ENCODE measurements at places on chromosomes 5 and 9.
A peak's percentile ranks its signal among the peaks of the same experiment; 100 is the strongest.

GRCh38 chr9:133332381-133332730, 3.6 kb downstream of the SURF6 start:
- DNase-seq, result no peak

DNA sequence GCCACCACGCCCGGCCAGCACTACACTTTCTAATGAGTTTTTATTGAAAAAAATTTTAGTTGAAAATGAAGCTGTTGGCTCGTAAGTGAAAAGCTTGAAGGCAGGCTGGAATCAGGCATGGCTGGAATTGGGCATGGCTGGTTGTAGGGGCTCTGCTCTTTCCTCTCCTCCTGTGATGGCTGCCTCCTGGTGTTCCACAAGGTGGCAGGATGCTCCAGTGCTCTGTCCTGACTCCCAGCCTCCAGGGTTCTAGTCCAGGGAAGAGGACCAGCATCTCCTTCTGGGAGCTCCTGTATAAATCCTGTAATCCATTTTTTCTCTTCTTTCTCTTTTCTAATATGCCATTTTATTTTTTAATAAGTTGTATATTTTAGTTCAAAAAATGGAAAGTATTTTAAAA, 57.2 kb upstream of the DHFR start:
- no peak for DNase-seq

DNA sequence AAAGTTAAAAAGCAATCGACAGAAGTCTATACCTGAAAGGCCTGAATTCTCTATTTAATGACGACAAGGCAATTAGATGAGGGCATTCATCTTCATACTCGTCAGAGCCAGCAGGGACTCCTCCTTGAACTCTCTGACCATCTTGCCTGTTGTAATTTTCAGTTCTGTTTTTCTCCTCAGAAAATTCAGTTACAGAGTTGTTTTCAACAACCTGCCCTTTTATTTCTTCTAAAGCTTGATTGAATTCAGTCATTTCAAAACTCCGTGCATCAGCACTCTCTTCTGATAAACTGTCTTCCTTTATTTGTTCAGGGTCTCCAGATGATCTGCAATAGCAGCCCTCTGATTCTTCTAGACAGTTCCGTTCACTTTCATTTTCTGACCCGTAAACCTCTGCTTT, 15.6 kb downstream of the RIOK2 start:
- DNase-seq, result no peak

GRCh38 chr5:110169461-110169860, 479.7 kb downstream of the MAN2A1 start:
- no peak for DNase-seq

DNA sequence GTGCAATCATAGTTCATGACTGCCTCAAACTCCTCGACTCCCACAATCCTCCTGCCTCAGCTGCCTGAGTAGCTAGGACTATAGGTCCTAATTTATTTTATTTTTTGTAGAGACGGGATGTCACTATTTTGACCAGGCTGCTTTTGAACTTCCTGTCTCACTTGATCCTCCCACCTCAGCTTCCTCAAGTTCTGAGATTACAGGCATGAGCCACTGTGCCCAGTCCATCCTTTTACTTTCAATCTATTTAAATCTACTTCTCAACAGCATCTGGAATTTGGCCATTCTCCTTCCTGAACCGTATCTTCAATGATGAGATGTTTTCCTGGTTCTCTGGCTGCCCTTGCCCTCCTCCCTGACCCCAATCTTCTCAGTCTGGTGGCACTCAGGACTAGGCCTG, 12.2 kb upstream of the GRIN1 start:
- DNase-seq, result no peak

DNA sequence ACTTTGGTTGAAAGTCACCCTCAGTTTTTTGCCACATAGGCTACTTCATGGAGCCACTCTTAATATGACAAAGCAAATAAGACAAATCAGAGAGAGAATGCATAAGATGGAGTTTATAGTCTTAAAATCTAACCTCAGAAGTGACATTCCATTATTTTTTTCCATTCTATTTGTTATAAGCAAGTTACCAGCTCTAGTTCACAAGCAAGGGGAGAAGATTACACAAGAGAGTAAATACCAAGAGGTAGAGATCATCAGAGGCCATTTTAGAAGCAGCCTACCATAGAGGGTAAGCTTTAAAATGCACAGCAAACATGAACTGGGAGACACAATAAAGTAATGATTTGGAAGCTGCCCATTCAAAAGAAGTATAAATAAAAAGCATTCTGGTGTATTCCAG, 651.3 kb upstream of the MEF2C start:
- DNase-seq, result no peak

DNA sequence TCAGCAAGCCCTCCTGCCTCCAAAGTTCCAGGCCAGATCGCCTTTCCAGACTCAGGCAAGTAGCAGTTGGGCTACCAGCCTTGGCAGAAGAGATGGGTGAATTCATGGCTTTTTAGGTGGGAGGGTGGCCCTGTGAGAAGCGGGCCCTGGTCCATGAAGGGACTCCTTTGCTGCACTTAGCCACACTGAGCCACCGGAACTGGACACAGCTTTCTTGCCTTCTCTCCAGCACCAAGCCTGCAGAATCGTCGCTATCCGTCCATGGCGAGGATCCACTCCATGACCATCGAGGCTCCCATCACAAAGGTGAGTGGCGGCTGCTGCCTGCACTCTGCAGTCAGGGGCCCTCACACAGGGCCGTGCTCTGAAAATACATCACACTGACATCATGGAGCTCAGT, 85.0 kb downstream of the WDR41 start:
- DNase-seq, result no peak

- peak; percentile 88 for DNase-seq
Observed at GRCh38 chr5:43556857-43557542, at the start of gene PAIP1. Gene PAIP1 (minus strand): TSS chr5:43557077. CDS start chr5:43556846, 231 bp downstream.

GRCh38 chr5:19886123-19886917, 101.7 kb downstream of the CDH18 start:
- DNase-seq, result no peak

DNA sequence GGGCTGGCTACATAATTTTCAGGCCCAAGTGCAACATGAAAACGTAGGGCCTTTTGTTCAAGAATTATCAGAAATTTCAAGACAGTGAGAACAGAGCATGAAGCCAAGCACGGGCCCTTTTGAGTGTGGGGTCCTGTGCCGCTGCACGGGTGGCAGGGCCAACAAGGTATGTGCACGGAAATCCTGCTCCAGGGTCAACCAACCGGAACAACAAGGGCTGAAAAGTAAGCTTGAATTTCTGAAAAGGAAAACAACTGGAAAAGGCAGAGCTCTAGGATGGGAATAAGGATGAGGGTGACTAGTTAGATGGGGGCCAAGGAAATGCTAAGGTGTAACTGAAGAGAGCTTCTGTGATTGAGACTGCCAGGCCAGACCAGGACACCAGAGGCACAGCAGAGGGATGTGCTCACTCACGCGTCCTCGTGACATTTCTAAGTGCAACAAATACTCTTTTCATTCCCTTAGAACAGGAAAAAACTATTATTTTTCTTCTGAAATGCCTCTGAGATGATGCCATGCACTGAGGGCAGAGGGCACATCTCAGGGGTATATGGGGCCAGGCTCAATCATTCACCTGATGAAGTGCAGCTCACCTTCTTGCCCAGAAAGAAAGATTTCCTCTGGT, 80.6 kb upstream of the LRRTM2 start:
- no peak for DNase-seq

DNA sequence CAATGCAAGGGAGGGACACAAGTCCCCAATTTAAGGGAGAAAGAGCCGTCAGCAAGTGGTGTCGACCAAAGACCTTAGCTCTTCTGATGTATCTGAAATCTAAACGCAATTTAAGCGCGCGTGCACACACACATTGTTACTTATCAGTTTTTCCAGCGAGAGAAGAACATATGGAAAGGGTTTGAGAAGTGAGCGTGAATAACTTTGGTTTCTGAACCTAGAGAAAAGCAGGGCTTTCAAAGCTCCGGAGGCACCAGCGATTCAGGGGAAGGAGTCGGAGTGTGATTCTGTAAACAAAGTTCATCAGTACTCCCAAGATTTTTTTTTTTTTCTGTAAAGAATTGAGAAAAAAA, 191.8 kb downstream of the MEF2C start:
- no peak for DNase-seq

GRCh38 chr5:81164936-81165335, 68.2 kb upstream of the CKMT2 start:
- no peak for DNase-seq

DNA sequence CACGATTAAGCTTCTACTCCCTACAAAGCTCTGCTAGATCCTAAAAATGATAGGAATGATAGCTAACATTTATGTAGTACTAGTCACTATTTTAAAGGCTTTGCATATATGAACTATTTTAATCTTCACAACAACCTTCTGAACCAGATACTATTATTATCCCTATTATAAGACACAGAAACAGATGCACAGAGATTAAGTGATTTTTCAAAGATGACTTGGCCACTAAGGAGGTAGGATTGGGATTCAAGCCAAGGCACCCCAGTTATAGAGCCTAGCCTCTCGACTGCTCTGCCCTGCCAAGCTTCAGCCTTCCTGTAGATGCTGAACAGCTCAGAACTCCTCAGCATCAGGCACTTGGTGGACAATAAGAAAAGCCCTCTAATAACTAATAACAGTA, 200.9 kb upstream of the PTGER4 start:
- DNase-seq, result no peak

DNA sequence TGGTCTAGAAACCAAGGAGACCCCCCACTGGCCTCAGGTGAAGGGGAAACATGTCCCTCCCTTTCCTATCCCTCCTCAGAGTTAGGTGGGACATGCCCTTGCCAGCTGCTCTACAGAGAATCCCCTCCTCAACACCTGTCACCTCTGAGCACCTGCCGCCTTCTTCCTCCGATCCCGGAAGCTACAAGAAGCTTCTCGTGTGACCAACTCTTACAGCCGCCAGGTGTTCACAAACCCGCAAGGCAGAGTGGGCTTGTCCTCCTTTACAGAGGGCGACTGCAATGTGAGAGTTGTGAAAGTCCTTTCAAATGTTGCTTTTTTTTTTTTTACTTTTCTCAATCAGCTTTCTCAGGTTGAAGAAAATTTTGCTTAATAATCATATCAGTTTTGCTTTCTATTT, 3.7 kb upstream of the ICE1 start:
- no peak for DNase-seq

GRCh38 chr5:5140479-5141338, 579 bp downstream of the ADAMTS16 start:
- no peak for DNase-seq

- no peak for DNase-seq
Observed at GRCh38 chr5:174945853-174946252, 221.5 kb downstream of the MSX2 start.

DNA sequence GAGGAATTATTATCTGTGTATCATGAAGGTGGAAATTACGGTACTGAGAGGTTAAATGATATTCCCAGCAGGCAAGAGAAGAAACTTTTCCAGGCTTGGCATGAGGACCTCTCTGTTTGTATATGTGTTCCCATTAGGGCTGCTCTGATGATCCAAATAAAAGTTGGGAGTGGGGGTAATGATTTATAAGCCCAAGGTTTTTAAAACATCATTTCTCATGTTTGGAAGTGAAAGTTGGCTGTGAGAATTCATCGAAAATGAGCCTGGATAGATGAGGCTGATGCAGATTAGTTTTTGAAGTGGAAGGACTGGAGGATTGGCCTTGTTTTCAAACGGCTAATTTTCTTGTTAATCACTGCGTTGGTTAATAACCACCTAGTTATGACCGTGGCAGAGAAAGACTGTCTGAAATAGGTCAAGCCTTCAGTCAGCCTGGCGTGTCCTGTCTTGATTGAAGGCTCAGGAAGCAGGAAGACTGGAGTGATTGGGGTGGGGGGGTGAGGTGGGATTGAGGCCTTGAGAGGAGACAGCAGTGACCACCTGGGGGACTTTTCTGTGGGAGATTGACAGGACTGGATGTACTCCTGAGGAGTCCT, 391.0 kb upstream of the WWC1 start:
- no peak for DNase-seq

GRCh38 chr5:112583166-112583565, 154.5 kb upstream of the APC start:
- no peak for DNase-seq

GRCh38 chr5:78808380-78808779, 159.8 kb upstream of the LHFPL2 start:
- DNase-seq, result no peak

- no peak for DNase-seq
Observed at GRCh38 chr9:90047828-90048227, 443.0 kb downstream of the GADD45G start.

- no peak for DNase-seq
Observed at GRCh38 chr5:73380041-73380440, 68.5 kb downstream of the FOXD1 start.

GRCh38 chr9:93575796-93576257, 557 bp upstream of the PHF2 start:
- no peak for DNase-seq

GRCh38 chr9:121778252-121779225, 127.1 kb downstream of the DAB2IP start:
- peak; percentile 58 for DNase-seq

- no peak for DNase-seq
Observed at GRCh38 chr5:17257705-17258273, 40.4 kb downstream of the BASP1 start.

GRCh38 chr9:81787747-81788632, 98.6 kb upstream of the TLE1 start:
- no peak for DNase-seq

GRCh38 chr9:966870-967269, 9.6 kb upstream of the DMRT3 start:
- no peak for DNase-seq

- no peak for DNase-seq
Observed at GRCh38 chr5:170221327-170221741, 11.5 kb upstream of the C5orf58 start.

GRCh38 chr9:121563425-121563824, 63.8 kb upstream of the GGTA1 start:
- no peak for DNase-seq

DNA sequence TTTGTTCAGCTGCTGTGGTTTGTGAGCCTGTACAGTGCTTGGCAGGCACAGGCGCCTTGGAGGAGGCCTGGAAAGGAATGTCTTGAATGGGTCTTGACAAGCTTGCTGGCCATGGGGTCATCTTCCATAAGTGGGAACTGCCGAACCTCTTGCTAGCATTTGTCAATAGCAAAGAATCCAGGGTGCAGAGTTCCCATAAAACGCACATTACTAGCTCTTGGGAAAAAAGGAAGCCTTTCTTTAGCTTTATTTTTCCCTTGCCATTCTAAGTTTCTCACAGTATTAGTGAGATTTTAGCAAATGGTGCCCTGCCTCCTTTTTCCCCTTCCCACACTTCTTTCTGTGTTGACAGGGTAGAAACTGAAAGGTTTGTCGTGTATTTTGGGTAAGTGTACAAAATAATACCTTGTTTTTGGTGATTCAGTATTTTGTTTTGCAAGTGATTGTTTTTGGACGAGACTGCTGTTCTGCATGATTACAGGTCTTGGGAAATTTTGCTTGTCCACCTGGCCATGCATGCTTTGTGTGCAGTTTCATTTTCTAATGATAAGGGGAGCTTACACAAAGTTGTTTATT, 82.0 kb downstream of the ADGRV1 start:
- DNase-seq, result no peak

DNA sequence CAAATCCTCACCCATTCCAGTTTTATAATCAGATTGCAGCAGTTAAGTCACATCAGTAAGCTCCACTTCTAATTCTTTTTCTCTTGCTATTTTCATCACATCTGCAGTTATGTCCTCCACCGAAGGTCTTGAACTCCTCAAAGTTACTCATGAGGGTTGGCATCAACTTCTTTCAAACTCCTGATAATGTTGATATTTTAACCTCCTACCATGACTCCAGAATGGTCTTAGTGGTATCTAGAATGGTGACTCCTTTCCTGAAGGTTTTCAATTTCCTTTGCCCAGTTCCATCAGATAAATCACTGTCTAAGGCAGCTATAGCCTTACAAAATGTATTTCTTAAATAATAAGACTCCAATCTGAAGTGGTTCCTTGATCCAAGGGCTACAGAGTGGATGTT, 53.8 kb upstream of the EDIL3 start:
- DNase-seq, result no peak

Measured in suprapubic skin (tissue), 4 donors.